ENCODE measurements at places on chromosomes 4 and X. TPM values are rescaled to one million over a fixed set of nuclear protein-coding genes. Genes with fewer than 3 reads are reported as not detected.
A peak's percentile ranks its signal among the peaks of the same experiment; 100 is the strongest.

DNA sequence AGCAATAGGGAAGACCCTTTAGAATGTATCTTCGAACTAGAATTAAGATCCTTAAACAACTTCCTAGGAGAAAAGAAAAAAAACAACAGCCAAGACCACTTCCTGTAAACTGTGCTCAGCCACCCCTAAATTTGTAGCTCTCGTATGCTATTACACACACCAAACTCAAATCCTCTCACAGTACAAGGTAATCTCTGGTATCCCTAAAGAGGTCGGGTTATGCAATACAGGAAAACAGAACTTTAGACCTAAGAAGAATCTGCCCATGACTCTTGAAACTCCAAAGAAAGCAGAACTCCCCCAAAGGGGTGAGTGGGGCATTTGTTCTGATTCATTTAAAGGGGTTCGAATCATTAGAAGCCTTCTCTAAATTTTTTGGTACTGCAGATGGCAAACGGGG is 170.9 kb upstream of the CASK start:
- no peak overlapping the region for H3K27ac ChIP-seq
- H3K4me1 ChIP-seq: no peaks in the 10 kb centered on the region
- no peak overlapping the region for H3K4me3 ChIP-seq
- no peak for DNase-seq

DNA sequence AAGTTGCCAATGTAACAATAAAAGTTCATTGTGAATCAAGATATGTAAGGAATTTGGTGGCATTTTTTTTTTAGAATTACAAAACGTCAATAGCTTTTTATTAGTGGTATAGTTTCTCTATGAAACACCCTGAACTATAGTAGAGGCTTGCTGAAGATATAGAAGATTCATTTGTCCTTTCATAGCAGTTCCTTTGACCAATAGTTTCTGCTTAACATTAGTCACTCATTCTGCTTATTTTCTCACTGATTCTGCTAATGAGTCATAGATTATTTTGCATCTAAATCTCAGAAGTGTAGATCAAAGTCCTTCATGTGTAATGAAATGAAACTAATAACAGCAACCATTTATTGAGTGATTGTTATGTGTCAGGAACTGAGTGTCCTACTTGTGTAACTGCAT is 205.0 kb upstream of the TET2 start:
- no peaks in the 10 kb centered on the region for H3K36me3 ChIP-seq
- no peak for DNase-seq
- H3K4me3 ChIP-seq: no peak overlapping the region
- H3K4me1 ChIP-seq: no peaks in the 10 kb centered on the region

The ZBED1 gene
- 26.6 TPM for polyA plus RNA-seq

DNA sequence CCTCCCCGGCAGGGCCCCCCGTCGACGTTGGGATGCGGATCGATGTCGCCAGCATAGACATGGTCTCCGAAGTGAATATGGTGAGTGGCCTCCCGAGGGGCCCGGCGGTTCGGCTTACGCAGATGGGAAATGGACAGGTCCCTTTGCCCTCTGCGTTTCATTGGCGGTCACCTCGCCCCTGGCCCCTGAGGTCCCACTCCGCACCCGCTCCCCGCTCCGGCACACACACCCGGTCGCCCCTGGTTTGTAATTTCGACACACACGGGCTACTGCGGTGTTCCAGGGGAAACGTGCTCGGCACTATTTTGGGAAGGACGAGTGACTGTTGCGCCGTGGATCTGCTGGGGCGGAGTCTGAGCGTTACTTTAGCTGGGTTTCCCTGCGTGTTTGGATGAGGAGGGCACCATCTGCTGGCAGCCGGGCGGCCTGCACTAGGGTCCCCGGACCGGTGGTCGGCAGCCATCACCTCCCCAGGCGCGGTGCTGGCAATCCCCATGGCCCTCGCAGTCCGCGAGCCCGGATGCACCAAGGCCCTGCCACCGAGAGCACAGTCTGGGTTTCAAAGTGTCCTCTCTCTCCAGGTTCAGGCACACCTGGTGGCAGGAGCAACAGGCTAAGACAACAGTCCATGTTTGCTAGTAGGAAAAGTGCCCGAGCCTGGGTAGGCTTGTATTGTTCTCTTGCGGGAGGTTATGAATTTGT is 1.2 kb downstream of the GABRB1 start:
- H3K4me3 ChIP-seq: peak overlapping the region; percentile 2
- H3K4me1 ChIP-seq: peaks cover 14% of the 10 kb centered on the region
- peaks cover 11% of the 10 kb centered on the region for H3K27me3 ChIP-seq
- no peaks in the 10 kb centered on the region for H3K36me3 ChIP-seq
- DNase-seq: peak; percentile 38

The AMTN gene
- polyA plus RNA-seq: 0.95 TPM

- no peak for DNase-seq
Measured at GRCh38 chrX:41475191-41475590, 28.0 kb downstream of the NYX start.

The OPHN1 gene
- 3.9 TPM for polyA plus RNA-seq

DNA sequence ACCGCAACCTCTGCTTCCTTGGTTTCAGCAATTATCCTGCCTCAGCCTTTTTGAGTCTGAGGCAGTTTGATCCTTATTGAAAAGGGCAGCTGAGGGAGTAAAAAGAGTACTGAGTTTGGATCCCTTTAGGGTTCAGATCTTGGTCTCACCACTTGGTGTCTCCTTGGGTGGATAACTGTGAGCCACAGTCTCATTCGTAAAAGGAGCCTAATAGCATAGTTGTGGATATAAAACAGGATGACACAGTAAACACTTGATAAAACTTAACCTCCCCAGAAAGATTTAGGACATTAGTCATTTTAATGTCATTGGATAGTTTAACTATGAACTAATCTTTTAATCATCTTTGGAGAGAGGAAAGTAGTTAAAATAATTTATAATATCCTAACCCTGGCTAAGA is 173.0 kb downstream of the ANK2 start:
- H3K27me3 ChIP-seq: no peaks in the 10 kb centered on the region
- H3K27ac ChIP-seq: no peak overlapping the region
- no peaks in the 10 kb centered on the region for H3K36me3 ChIP-seq
- H3K4me3 ChIP-seq: no peak overlapping the region
